ENCODE measurements at places on chromosomes 2 and 18.

GRCh38 chr18:56795381-56795780, 144.2 kb downstream of the WDR7 start:
- no peak for DNase-seq

DNA sequence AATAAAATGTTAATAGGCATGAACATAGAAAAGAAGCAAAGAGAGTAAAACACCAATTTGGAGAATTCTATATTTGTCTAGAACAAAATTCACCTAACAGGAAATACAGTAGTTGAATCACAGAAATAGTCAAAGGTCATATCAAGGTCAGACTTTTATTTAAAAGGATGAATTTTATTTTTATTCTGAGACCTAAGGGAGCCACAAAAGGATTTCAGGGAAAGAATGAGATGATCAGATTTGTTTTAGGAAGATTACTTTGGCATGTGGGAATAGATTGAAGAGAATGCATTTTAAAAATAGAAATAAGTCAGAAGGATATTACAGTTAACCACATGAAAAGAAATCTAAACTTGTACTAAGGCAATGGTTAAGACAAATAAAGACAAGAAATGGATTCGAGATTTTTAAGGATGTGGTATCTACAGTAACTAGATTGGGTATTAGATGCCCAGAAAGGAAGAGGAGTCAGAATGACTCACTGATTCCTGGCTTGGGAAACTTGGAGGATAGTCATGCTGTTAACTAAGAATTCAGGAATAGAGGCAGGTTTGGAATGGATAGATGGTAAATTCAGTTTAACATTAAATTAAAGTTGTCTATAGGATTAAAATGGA, 56.0 kb downstream of the METTL4 start:
- DNase-seq = no peak

DNA sequence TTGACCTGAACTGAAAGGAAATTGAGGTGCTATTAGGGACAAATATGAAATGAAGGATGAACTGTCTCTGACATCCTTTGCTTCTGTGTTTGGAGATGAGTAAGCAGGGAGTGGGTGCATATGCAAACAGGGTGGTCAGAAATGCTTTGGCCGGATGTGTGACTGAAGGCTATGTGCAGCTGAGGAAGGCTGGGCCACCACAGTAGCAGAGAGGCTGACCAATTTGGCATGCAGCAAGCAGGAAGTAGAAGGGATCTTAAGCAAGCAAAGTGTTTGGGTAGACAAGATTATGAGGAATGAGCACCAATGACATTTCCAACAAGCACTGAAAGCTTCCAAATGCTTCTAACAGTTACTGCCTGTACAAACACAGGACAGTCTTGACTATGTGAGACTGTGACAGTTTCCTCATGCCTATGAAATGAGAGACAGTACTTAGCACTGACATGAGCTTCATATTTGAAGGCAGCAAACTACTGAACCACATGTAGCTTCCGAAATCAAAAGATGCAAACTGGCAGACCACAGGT, 3.3 kb upstream of the ACTR3 start:
- peak; percentile 97 for DNase-seq

DNA sequence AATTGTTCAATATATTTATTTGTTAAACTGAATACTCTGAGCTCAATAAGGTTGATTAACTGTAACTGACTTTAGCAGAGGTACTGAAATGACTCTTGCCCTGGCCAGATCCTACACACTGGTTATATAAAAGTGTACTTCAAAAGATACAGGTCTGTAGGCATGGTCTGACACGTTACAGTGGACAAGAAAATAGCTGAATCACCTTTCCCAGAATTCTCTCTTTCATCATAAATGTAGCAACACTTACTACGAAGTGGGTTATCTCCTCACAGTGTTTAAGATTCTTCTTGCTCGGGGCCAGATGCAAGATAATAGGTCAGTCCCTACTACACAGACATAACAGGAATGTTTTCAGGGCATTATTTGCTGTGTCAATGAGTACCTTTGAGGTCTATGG, 107.0 kb upstream of the ZC3H15 start:
- no peak for DNase-seq

- DNase-seq = no peak
Measured at GRCh38 chr2:120261387-120262006, 8.8 kb downstream of the RALB start.

GRCh38 chr2:86026744-86027065, 79.0 kb downstream of the POLR1A start:
- DNase-seq = no peak

- DNase-seq = no peak
Measured at GRCh38 chr2:191018048-191018447, 4.1 kb upstream of the STAT1 start.

DNA sequence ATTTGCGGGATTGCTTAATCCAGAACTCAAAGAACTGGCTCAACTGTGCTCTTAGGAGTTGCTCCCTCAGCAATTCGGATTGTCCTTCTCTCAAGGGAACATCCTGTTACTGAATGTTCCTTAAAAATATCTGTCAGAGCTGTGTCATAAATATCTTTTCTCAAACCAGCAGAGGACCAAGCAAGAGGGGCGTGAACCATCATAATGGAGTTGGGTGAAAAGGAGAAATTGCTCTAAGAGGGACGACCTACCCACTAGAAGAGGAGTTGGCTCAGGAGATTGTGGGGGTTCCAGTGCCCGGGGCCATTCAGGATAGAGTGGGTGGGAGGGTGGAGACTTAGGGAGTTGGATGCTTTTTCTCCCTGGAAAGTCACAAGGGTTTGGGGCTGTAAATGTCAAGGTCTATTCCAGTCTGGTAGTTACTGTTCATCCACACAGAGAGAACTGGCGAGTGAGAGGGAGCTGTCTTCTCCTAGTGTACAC, 59.5 kb downstream of the MERTK start:
- no peak for DNase-seq

DNA sequence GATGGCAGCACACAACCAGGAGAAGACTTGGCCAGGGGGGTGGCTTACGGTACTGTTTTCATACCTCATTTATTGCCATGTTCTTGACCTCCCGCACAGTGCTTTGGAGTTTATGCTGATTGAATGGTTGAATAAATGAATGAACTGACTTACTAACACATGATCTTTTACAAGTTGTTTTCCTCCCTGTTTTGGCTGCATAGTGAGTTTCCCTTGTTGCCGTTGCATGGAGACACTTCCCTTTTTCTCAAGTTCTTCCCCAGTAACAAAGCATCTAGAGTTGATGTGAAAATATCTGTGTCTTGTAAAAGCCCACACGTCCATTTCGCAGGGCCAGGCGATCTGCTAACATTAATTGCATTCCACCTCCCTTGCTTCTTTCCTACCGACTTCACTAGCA, 35.7 kb upstream of the RAB1A start:
- DNase-seq = no peak

GRCh38 chr2:68905116-68905515, 33.9 kb upstream of the BMP10 start:
- DNase-seq = no peak

DNA sequence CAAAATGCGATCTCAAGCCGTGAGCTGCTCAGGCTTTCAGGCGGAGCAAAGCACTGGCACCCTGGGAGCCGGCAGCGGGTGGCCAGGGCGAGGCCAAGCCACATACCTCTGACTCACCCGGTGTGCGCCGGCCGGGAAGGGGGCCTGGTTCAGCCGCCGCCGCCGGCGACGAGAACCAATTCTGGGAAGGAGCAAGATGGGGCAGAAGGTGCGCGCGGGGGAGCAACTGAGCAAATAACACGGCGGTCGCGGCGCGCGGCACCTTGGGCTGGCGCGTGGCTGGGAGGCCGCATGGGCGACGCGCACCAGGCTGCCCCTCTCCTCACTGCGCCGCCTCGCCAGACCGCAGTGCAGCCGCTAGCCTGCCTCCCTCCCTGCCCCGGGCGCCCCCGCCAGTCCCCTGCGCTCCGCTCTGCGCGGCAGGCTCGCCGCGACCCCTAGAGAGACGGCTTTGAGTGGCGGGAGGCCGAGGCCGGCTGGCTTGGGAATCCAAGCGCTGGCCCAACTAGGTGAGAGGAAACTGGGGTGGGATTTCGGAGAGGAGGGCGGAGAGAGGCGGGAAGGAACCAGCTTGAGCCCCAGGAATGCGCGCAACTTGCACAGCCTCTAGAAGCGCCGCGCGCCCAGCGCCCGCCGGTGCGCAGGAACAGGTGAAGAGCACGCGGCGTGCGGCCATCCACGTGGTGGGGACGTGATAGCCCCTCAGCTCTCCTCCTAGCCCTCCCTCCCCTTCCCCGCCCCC, 3.2 kb downstream of the NRP2 start:
- DNase-seq = no peak

DNA sequence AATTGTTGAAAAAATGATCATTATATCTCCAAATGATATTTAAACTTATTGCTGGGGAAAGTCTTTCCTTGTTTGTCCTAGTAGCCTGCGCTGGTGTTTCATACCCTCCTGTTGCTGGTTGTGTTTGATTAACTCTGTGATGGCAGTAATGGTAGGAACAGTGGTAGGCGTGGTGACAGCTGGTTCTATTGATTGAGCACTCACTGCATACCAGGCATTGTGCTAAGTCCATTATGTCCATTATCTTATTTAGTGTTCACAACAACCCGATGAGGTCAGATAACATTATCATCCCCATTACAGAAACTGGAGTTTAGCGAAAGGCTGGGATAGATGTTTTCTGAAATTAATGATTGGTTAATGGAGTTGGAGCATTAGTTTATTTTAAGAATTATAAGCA, 77.8 kb upstream of the STON1 start:
- DNase-seq = no peak

DNA sequence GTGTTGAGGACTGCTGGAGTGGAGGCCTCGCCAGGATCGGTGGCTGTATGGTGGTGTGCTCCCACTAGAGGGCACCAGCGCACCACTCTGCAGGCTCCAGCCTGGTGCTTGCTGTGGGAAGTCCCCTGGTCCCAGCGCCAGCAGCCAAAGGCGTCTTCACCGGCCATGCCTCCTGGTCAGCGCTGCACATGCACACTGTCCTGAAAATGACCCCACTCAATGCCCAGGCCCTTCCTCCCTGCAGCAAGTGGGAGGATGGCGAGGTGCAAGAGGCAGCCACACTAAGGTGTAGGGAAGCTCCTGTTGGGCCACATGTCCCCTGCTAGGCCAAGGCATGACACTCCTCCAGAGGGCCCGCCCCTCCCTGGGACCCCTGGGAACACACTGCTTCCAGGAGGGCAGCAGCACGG, 136.5 kb downstream of the CTIF start:
- peak; percentile 33 for DNase-seq

- no peak for DNase-seq
Measured at GRCh38 chr2:210776756-210777155, 220.4 kb downstream of the CPS1 start.

DNA sequence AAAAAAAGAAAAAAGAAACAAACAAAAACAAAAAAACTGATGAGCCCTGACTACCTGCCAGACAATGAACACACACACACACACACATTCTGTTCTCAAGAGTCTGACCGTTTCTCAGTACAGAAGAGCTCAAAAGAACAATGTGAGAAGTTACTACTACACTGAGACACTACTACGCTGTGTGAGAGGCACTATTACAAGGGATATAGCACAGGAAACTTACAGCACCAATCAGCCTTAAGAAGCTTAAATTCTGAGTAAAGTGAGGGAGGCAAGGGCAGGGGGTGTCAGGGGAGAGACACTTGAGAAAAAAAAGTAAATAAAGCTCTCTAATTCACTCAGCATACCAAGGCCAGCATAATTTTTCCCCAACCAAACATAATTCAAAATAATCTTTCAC, 32.5 kb downstream of the WDR33 start:
- DNase-seq = no peak

DNA sequence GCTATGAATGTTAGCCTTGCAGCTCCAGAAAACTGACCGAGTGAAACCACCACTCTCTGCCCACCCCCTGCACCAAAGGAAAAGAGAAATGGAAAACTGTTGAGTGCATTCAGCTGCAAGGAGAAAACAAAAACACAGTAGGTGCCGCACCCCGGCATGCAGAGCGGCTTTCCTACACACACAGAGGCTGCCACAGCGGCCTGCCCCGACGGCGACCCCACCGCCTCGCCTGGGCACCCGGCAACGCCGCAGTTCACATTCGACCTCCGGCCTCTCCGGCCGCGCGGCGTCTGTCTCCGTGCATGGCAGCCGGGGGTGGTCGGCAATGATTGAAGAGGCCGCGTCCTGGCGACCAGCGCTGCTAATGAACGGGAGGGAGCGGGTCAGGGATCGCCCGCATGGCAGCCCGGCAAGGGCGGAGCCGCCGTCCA, 417.1 kb upstream of the SALL3 start:
- DNase-seq = no peak

DNA sequence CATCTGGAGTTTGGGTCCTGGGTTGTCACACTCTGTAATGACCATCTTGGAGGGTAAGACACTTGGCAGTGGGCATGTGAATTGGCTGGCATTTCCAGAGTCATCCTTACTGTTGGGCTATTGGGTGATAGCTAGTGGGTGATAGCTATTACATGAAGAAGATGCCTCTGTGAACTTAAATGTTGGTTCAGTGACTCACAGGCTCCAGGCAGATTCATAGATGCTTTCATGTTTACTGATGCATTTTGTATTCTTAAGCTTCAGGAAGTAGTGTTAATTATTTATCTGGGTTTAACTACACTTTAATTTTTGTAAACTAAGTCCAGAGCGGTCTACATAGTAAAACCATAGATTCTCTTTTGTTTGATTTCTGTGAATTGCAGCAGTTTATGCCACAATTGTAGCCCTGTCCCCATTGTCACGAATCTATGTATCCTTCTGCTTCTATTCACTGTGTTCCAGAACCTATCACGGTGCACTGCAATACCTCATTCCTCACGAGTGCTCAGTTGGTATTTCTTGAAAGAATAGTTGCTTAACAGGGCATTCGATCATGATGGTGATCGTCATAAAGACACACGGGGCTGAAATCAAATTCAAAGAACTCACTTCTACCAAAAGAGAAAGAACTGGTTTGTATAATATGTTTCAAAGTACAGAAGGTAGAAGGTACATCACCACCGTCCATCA, 79.7 kb downstream of the GBX2 start:
- no peak for DNase-seq

DNA sequence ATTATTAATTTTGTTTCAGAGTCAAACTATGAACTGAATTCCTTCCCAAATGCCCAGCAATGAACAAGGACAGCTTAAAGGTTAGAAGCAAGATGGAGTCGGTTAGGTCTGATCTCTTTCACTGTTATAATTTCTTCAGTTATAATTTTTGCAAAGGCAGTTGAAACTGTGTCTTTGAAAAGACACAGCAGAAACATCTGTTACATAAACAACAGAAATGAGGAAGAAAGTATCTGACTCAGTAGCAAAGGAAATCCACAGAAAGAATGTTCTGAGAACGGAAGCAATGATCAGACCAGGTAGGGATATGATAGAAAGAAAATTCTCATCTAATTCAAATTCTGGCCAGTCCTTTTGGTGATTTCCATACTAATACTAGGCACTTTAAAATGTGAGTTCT, 5.2 kb upstream of the RMC1 start:
- DNase-seq = no peak

- DNase-seq = no peak
Measured at GRCh38 chr2:111171337-111171930, 50.7 kb downstream of the BCL2L11 start.

- no peak for DNase-seq
Measured at GRCh38 chr2:20209373-20210109, 15.4 kb downstream of the SDC1 start.
